CD4-positive, alpha-beta T cell (primary cell): ENCODE measurements at places on chromosomes 16 and 17.

- no peak for DNase-seq
Measured at GRCh38 chr17:42527932-42528331, 8.1 kb upstream of the NAGLU start.

DNA sequence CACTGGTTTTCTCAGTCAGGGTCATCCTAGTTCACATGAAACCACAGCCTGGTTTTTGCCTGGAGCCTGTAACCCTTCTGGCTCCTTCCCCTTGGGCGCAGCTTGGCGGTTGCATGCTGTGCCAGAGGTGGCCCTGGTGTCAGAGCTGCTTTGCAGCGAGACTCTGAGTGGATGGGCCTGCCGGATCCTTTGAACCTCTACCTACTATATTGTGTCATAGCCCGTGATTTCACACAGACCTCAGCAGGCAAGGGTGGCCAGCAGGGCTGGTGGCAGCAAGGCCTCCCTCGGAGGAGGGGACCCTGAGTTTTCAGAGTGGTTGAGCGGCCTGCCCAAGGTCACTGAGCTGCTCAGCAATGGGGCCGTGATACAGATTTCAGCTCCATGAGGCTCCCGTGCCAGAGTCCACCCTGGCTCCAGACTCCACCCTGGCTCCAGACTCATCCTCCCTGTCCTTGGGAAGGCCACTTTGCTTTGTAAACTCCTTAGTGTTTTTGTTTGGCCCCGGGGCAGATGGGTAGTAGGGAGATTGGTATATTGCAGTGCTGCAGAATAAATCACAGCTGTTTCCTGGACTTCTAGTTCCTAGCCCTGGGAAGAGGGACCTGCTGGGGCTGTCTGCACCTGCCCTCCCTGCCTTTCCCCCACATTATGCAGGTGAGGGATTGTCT, 9.7 kb downstream of the MPRIP start:
- no peak for DNase-seq

DNA sequence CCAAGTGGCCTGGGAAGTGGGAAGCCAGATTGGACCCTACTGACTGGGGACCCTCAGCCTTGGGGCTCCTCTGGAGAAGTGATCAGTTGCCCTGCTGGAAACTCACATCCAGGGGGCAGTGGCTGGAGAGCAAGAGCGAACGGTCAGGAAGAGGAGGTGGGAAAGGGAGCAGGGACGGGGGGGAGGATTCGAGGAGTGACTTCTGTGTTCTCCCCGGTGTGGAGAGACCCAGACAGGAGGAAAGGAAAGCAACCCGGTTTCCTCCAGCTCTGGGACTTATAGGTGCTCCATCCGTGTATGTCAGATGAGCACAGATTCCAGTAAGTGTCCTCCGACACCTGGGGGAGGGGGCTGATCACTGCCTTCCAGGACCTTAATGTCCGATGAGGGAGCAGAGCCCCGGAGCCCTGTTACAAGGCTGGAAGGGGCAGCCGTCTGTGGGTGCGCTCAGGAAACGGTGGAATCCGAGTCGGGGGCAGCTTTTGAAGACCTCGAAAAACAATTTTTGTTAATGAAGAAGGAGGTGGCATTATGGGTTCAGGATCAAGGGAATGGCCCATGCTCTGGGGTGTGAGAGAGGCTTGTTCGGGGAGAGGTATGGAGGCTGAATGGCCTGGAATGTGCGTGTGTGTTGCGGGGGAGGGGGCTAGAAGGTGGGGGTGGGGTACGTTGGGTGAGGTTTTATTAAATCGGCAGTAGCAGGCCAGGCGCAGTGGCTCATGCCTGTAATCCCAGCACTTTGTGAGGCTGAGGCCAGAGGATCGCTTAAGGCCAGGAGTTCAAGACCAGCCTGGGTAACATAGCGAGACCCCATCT, 34.8 kb upstream of the NDRG4 start:
- no peak for DNase-seq

DNA sequence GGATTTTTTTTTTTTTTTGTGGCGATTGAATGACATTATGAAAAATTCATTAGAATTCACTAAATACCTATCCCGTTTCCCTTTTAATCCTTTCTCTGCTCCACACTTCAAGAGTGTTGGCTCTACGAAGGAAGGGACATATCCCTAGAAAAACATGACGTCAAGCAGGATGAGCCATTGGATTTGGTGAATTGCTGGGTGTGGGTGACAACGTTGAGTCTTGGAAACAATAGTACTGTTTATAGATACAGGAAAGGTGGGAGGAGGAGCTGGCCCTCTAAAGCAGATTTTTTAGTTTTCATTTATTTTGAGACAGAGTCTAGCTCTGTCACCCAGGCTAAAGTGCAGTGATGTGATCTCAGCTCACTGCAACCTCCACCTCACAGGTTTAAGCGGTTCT, 167.6 kb upstream of the FAM20A start:
- DNase-seq, result no peak

- DNase-seq, result peak; percentile 59
Measured at GRCh38 chr16:11396241-11397048, 51.2 kb downstream of the RMI2 start.

DNA sequence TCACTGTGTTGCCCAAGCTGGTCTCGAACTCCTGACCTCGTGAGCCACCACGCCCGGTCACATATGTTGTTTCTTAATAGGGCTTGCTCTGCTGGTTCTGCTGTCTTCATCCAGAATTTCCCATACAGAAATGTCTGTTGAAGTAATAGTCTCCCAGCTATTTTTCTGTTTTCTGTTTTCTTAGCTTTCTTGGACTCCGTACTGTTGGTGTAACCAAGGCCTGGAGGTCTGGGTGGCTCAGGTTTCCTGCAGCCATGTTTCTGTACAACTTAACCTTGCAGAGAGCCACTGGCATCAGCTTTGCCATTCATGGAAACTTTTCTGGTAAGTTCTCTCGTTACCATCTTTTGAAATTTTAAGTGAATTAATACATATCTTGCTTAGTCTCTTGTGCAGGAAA, 2.8 kb downstream of the SF3B3 start:
- no peak for DNase-seq

- peak; percentile 83 for DNase-seq
Measured at GRCh38 chr17:27332485-27333409, 38.8 kb downstream of the WSB1 start.

DNA sequence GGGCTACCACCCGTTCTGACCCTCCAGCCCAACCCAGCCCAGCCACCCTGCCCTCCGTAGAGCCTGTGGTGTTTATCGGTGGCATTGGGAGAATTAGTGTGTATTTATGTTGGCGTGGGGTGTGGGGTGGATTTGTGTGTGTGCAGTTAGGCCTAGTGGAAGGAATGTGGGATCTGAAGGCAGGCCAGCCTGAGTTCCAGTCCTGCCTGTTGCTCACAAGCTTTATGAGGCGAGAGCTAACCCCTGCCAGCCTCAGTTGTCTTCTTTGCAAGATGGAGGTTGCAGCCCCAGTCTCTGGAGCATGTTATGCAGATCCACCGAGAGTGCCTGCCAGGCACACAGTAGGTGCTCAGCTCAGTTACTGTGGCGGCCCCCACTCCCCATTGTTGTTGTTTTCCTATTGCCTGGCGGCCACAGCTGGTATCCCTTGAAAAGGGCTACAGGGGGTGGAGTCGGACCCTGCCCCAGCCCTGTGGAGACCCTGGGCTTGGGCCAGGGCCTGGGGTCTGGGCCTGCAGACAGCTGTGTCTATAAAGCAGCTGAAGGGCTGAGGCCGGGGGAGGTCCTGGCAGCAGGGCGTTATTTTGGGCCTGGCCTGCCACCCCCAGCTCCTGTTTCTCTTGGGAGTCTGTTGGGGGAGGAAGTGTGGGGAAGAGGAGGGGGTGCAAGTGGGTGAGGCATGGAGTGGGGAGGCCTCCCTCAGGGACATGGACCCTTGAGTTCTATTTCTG, 5.1 kb downstream of the ERBB2 start:
- DNase-seq, result no peak

GRCh38 chr16:67514382-67514828, 14.2 kb upstream of the RIPOR1 start:
- DNase-seq, result peak; percentile 73

DNA sequence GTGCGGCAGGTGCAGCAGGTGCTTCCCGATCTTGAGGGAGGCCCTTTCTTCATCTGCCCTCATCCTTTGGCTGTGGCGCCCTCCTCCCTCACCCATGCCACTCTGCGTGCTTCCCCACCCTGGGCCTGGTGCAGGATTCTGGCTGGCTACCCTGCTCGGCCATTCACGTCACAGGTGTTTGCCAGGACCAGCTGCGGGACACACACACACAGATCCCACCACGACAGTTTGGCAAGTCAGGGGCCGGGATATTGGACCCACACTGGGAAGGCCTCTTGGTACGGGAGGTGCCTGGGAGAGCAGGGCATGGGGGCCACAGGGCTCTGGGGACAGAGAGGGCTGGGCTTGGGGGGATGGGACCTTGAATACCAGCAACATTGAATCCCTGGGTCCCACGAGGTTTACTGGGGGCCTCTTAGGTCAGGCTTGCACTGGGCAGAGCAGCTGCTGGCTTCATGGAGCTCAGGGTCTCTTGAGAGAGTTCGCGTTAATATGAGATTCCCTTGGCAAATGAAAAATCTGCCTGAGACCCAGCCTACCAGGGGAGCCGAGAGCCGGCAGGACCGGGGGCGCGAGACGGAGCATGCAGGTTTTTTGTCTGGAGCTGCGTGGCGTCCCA, 15.1 kb downstream of the ADCY7 start:
- DNase-seq, result no peak

GRCh38 chr17:34720760-34721159, 141.4 kb downstream of the TMEM132E start:
- DNase-seq, result no peak

- no peak for DNase-seq
Measured at GRCh38 chr16:11372073-11372828, 27.0 kb downstream of the RMI2 start.

GRCh38 chr16:79623824-79624223, 23.3 kb upstream of the MAF start:
- DNase-seq, result no peak

DNA sequence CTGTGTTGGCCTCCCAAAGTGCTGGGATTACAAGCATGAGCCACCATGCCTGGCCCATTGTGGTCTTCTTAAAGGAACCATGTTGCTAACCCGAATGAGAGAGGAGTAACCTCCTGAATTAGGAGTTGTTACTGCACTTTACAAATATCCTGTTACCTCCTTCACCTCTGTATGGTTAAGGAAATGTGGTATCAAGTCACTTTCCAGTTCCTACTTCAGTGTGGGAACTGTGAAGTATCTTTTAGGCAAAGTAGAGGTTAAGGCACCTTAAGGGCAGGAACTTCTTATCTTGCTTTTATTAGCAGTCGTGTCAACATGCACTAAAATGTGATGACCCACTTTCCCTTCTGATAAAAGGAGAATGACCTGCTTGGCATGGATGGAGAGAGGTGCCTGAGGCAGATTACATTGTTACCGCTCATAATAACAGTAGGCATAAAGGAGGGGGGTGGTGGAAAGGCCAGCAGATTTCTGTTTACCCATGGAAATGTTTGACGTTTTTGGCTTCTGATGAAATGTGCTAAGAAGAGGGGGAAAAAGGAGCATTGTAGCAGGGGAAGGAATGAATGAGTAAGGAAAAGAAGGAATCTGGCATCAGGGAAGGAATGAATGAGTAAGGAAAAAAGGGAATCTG, 28.5 kb downstream of the FTO start:
- no peak for DNase-seq

DNA sequence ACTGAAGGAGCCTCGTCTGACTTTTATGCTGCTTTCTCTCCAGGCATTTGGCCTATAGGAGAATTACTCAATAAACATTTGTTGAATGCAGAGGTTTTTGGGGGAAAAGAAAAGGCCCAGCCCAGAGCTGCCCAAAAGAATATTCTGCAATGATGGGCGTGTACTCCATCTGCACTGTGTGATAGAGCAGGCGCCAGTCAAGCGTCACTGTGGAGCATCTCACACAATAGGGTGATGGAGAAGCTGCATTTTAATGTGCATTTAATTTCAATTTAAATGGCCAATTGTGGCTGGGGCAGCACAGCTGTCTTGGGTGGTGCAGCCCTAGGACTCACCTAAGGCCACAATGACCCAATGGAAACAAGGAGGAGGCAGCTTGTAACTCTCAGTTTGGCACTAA, 20.6 kb downstream of the GLYR1 start:
- no peak for DNase-seq

GRCh38 chr17:82118815-82119380, 20.9 kb upstream of the FASN start:
- no peak for DNase-seq

DNA sequence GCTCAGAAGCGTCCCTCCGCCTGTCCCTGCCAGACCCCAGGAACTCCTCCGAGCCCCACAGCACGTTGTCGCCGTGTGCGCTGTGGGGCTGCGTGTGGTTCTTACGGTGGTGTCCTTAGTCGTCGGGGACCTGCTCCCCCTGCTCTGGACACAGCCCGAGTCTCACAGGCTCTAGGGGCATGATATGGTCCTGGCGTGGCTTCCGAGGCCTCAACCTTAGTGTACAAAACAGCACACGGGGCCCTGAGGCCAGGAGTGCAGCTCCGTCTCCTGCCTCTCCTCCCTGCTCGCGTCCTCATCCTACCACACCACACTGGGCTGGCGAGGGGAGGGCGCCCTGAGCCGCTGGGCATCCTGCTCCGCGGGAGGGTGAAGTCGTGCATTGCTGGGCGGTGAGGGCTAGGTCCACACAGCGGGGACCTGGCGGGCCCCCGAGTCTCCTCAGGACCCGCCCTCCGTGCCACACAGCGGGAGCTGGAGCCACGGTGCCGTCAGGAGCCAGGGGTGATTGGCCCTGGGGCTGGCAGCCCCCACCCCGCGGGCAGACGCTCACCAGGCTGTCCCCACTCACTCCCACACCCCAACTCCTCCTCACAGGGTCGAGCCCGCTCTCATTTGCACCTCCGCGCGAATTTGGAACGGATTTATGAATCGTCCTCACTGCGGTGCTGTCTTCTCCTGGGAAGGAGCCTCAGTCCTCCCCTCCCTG, 1.2 kb upstream of the MAFG start:
- no peak for DNase-seq

DNA sequence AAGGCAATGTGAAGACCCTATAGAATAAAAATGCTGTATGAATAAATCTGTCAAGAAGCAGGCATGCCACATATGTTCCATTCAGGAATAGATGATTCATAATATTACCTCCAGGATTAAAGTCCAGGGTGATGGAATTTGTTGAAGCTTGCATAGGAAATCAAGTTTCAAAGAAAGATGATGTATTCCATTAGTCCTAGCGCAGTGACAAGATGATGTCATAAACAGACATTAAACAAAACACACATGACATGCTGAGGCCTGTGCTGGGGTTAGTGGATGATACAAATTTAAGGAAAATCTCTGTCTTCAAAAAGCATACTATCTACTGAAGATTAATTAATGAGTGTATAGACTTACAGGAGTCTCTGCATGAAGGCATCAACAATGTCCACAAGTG, 1025.2 kb downstream of the CDH11 start:
- no peak for DNase-seq

GRCh38 chr17:49469831-49470810, 25.0 kb upstream of the NGFR start:
- DNase-seq, result no peak

- no peak for DNase-seq
Measured at GRCh38 chr16:9412915-9413264, 321.4 kb downstream of the HAPSTR1 start.

GRCh38 chr17:59423137-59423724, 91.8 kb downstream of the YPEL2 start:
- no peak for DNase-seq
